EH (cell line): ENCODE measurements at places on chromosomes 5 and 9.

DNA sequence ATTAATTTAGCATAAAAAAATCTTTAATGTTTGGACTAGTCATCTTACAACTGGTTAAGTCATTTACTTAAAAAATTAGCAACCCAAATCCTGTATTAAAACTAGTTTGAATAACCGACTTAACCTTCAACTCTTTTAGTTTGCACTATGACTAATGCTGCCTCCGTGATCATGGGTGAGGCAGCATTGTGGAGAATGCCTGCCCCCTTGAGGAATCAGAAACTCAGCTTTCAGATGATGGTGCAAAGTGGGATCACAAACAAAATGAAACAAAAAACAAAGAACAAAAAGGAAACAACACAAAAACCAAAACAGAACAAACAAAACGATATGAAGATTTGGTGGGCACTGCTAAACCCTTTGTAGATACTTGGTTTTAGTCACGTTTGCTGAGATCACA lies 127.0 kb upstream of the PALM2AKAP2 start:
- DNase-seq = peak; percentile 46

DNA sequence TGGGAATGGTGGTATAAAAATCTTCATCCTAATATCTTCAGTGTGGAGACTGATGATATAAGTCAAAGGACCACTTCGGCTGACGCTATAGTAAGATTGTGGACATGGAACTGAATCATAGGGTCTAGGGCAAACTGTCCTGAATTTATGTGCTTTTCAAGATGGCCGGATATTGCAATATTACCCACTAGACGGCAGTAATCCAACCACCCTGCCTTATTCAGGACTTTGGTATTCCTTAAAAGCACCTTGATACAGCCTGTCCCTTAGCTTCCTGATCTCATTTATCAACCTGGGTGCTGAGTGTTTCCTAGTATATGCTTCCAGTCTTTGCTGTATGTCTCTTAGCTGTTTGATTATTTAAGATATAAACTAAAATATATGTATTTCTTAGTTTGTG lies 71.2 kb upstream of the COX7C start:
- no peak for DNase-seq

DNA sequence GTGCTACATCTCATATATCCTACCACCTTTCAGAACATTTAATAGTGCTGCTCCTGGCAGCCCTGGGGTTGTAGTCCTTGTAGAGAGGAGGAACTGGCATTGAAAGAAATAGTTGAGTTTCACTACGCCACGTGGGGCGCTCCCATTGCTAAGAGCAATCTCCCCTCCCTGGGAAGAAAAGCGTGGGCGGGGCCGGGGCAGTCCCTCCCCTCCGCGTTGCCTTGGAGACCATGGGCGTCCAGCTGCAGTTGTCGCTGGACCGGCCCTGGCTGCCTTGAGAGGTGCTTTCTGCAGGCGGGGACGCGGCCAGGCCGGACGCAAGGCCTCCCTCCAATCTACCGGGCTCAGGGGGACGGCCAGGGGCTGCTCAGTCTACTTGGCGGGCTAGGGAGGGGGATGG lies 368 bp upstream of the CCDC180 start:
- DNase-seq = peak; percentile 36

DNA sequence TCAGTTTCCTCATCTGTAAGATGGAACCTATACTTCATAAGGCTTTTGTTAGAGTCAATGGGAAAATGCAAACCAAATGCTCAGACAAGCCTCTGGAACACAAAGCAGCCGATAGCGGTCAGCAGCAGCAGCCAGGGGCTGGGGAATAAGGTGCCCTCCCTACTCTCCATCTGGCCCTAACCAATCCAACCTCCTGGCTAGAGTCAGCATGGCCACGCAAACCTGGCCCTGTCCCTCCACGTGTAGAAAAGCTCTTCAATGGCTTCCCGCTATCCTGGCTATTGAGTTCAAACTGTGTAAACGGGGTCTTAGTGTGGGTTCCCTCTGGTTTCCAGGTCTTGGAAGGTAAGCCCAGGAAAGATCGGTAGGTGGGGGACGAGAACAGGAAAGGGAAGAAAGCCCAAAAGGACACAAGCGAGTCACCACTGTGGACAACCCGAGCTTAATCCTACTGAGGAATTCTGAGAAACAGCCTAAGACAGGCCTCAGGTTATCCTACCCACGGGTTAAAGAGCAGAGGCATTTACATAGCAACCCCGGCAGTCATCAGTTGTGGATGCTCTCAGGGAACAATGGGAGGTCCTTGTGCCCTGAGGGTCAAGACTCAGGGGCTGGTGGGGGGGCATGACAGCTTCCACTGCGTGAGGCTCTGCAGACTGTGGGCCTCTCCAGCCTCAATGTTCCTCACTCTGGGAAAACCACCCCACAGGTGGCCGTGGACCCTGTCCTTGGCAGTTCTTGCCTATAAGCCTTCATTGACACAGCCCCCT lies 30.9 kb downstream of the FABP6 start:
- no peak for DNase-seq

DNA sequence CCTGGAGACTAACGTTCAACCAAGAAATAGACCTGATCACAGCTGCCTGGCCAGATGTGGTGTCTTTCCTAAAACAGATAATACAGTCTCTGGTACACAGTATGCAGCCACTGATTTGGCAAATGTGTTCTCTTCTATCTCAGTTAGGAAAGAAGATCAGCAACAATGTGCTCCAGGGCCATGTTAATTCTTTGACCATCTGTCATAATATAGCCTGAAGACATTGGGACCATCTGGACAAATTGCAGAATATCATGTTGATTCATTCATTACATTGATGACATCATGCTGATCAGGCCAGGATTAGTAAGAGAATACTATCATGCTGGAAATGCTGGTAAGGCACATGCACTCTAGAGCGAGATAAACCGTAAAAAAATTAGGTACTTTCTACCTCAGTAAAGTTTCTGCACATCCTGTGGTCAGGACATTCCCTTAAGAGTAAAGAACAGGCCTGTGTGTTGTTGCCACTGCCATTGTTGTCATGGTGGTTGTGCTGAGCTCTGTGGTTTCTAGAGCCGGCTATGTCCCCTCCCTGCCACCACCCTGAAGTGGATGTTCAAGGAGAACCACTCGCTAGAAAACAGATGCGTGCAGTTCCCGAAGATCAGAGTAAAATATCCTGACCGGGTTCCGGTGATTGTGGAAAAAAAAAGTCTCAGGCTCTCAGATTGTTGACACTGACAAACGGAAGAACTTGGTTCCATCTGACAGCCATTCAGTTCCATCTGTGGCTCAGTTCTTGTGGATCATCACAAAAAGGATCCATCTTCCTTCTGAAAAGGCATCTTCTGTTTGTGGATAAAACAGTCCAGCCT lies 6.4 kb upstream of the JMY start:
- peak; percentile 85 for DNase-seq
